Brain pericyte (primary cell): ENCODE measurements at places on chromosomes 16 and 17.

DNA sequence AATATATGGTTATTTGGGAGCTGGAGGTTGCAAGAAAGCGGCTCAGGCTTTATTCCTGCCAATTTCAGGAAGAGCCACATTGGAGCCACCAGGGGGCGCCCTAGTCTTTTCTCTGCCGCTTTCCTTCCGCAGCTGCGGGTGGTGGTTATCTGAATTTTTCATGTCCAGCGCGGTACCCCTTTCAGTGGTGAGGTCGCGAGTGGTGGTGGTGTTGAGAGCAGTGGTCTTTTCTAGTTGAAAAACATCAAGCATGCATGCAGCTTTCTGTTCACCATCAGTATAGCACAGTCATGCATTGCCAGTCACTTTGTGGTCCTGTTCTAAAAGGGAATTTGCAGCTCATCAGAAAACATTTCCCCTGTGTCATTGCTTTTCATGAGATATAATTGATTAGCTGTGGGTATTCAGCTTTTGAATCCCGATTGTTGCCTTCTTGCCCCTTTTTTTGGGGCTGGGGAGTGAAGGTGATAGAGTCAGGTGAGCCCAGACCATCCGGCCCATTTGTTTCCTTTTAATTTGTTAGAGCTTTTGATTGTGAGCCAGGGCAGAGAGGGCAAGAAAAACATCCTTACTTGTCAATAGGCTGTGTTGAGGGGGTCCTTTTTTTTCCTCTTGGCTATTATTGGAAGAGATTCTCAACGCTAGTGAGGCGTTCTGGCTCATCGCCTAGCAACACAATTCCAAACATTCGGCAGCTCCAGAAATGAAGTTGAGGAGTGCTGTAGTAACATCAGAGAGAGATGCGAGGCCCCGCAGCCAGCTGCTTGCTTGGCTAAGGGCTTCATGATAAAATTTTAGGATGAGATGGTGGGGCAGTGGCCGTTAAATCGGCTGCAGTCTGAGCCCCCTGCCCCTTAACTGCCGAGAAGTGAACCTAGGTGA is 119.0 kb downstream of the SNX29 start:
- DNase-seq, result no peak

DNA sequence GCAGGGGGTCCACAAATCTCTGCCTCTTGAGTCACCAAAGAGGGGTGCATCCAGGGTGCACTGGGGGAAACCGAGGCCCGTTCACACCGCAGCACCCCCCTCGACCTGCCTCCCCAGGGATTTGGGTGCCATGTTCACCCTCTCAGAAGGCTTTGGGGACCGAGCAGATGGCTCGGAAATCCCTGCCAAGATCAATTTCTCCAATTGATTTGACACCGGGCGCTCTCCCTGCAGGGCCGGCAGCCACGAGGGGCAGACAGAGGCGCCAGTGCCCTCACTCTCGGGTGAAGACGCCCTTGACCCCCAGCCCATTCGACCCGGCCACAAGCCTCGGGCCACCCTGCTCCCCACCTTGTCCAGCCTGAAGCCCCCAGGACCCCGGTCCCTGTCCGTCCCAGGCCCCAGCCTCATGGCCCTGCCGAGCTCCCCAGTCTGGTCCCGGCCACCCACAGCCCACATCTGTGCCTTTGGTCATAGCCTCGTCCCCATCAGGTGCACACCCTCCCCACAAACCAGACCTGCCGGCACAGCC is 9.3 kb downstream of the SSTR5 start:
- no peak for DNase-seq

DNA sequence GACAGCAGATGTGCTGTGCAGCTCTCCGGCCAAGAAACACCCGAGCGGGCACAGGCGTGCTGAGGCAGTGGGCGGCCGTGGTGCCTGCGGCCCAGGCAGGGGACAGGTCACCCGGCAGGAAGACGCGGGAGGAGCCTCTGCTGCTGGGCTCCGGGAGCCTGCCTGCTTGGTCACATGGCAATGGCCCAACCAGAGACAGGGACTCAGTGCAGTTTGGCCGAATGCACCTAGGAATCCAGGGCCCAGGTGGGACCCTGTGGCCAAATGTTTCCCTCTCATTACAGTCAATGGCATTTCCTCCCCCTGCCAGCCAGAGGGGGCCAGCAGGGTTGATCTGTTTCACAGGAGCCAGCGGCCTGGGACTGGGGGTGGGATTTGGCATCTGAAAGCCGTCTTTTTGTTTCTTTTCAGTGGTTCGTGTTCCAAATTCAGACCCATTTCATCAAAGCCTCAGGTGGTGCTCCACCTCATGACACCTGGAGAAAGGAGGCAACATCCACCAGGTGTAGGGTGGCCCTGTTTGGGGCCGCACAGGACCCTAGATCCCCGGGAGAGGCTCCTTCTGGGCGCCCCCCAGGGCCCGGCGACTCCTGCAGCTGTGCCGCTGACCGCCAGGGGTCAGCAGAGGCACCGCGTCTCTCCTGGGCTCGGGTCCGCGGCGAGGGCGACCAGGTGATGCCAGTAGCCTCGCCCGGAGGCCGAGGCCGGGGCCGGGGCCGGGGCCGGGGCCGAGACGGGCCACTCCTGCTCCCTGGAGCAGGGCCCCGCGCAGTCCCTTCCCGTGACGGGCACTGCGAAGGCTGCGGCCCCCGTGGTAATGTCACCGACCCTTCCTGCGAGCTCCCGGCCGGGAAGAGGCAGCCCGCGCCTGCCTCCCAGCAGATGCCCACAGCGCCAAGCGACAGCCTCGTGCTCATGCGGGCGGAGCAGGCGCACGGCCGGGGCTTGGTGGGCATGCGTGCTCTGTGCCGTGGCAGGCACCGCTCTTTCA is 118.5 kb downstream of the C16orf78 start:
- no peak for DNase-seq

GRCh38 chr17:77223642-77224420 is 83.1 kb downstream of the SEC14L1 start:
- DNase-seq, result no peak

DNA sequence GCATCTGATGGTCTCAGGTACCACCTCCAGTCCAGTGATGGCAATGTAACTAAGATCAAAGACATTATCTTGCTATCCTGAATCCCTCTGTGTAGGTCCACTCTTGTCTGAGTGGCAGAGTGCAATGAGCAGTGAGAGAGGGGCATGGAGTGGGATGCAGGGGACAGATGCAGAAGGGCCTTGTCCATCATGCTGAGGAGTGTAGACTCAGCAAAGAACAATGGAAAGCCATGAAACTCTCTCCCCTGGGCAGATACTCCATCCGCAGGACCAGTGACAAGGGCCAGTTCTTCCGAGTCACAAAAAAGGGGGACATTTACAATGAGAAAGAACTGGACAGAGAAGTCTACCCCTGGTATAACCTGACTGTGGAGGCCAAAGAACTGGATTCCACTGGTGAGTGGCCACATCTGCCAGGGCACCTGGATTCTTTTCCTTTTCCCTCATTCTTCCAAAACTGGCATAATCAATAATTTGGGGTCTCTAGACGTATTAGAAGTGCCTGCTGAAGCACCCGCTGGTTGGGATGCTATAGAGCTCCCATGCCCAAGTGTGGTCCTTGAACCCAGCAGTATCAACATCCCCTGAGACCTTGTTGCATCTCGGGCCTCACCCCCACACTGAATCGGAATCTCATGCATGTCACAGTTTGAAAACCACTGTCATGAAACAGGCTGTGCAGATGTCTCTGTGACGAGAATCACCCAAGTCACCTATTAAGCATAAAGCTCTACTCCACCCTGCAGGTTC is 29.5 kb downstream of the CDH5 start:
- no peak for DNase-seq

DNA sequence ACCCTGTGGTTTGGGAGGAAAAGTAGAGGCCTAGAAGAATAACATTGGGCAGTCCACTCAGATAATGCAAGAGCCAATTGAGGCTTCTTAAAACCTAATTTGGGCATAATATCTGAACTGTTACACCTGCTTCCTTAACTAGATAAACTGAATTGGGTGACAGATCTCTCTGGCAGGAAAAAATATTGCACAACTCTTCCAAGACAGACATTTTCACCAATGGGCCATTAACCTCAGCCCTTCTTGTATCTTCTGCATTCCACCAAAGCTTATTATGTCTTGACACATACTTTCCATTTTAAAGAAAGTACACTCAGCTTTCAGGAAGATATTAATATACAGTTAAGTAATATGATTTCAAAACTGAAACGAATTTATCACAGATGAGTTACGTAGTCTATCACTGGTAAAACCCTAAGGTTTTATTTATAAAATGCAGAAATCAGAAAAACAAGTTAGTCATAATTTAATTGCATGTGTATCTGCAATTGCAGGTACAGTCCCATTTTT is 79.9 kb upstream of the MON1B start:
- DNase-seq, result no peak

GRCh38 chr17:15742051-15742795 is 10.1 kb downstream of the TBC1D26 start:
- DNase-seq, result no peak

- DNase-seq, result no peak
Observed at GRCh38 chr16:50496990-50497389, 51.2 kb upstream of the NKD1 start.

DNA sequence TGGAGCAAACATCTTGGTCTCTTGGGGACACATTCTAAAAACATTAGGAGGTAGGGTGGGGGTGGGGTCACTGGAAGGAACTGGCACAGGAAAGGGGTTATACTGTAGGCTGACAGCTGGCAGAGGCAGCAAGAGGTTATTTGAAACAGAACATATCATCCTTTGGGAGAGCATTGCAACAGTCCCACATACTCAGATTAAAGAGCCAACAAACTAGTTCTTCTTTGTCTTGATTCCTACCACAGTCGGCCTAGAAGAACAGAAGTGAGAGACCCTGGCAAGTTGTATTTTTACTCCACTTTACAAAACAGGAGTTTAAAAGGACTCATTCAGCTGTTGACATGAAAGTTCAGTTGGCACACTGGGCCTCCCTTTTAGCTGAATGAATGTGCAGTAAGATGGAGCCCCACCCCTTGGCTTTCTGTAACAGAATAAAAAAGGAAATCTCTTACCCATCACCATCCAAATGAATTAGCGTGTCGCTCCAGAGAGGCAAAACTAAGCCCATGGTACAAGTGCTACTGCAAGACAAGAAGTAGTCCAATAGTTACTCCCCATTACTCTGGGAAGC is 54.6 kb upstream of the CORO6 start:
- peak; percentile 62 for DNase-seq

GRCh38 chr16:60027351-60027750 is 1293.2 kb upstream of the GOT2 start:
- DNase-seq, result no peak

DNA sequence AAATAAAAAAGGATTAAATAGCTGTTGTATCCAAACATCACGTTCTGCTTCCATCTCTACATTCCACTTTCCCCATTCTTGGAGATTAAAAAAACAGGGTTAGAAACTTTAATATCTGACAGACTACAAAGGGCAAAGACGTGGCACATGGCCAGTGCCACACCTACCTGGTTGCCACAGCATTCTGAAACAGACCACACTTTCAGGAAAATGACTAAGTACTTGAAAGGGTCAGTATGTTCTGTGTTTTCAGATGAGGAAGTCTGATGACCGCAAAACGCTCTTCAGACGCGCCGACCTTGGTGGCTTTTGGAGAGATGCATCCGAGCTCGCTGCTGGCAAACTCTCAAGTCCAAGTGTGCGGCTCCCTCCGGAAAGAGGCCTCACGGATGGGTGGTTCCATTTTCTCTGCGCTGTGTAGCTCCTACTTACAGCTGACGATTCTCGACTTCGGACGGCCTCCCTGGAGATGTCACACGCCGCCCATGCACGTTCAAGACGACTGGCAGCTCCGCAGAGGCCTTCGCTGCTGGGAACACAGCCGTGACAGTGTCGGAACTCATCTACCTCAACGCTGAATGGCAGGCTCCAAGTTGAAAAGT is 15.5 kb downstream of the MAP1LC3B start:
- DNase-seq, result no peak

DNA sequence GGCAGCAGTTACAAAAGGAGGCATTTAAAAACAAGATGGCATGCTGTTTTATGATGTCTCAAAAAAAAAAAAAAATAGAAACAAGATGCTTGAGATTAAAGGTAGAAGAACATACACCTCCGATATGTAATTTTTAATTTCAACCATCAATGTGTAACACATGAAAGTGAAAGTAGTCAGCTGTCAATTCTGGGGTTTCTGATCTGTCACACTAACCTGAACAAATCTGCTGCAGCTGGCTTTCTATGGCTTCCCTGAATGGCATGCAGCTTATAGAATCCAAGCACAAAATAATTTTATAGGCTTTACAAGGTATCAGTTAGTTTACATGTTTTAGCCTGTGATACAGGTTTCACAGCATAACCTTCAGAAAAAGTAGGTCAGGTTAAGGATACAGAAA is 13.5 kb downstream of the GLYR1 start:
- no peak for DNase-seq

DNA sequence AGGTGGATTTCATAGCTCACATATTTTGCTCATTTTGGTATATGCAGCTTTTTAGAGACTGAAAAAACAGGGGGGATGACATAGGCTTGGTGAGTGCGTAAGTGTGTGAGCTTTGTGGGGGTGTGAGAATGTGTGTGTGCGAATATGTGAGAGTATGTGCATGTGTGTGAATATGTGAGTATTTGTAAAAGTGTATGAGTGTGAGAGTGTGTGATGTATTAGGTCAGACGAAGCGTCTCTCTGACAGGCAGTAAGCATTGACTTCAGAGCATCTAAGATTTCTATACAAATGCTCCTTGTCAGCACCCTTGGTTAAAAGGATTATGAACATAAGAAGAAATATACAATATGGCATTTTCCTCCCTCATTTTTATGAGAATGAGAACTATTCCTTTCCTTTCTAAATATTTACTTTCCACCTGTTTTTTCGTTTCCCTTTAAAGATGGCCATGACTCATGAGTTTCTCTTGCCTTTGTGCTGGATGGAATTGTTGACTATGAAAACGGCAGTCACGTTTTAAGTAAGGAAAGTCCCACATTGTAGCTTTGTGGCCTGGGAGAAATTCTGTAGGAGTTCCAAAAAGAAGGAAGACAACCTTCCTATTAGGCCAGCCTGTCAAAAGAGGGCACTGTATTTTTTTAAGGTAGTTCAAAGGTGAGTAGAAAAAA is 276.4 kb downstream of the FOXL1 start:
- no peak for DNase-seq

DNA sequence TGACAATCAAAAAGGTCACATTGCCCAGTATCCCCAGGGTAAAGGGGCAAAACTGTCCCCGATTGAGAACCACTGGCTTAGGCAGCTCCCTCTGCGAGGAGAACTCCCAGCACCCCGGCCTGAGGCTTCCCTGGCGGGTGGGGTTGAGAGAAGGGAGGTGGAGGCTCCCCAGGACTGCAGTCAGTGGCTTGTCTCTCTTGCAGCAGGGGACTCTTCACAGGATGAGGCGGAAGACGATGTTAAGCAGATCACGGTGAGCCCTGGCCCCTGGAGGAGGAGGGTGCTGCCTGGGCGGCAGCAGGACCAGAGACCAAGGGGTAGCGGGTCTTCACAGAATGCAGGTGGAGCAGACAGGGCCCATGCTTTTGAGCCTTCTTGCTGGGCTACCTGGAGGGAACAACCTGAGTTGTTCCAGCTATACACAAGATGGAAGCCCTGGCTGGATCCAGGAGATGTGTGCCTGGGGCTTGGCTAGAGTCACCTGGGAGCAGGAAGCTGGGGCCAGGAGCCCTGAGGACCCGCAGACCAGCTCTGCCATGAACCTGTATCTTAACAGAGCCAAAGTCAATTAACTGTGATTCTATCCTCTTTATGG is 16.8 kb downstream of the POLR3E start:
- DNase-seq, result no peak

GRCh38 chr17:41121742-41122141 is 2.2 kb downstream of the KRTAP4-12 start:
- no peak for DNase-seq

GRCh38 chr17:40071313-40072039 is 8.7 kb downstream of the THRA start:
- no peak for DNase-seq

- DNase-seq, result no peak
Observed at GRCh38 chr17:42193216-42193968, 902 bp downstream of the GHDC start.
